NCI-H1436 (cell line): ENCODE measurements at places on chromosomes 7 and 10.

DNA sequence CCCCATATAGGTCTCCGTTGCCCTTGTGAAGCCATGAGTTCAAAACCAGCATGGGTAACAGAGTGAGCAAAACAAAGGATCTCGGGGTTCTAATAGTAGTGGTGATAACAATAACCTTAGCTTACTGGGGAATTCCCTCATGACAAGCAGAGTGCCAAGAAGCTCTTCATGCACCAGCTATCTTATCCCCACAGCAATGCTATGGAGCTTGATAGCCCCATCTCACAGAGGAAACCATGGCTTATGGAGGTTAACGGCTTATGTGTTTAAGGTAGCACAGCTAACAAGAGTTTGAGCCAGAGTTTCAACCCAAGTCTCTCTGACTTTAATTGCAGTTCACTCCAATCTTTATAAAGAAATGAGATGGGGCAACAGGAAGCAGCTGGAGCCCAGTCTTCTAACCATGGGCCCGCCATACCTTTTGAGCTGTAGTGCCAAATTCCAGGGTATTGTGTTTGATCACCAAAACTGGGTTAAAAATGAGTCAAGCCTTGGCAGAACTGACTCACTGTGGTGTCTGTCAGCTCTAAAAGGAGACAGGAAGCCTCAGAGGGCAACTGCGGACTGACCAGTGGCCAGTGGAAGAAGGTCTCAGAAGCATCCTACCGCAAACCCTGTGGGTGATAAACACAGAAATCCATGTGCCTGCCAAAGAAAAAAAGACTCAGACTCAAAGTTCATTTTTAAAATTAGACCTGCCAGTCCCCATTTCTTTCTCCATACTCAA, 16.5 kb upstream of the PLAU start:
- no peak for DNase-seq

GRCh38 chr7:50211130-50212015, 93.1 kb upstream of the IKZF1 start:
- DNase-seq = no peak

GRCh38 chr7:56078196-56078595, 14.1 kb downstream of the SUMF2 start:
- DNase-seq = no peak

- DNase-seq = no peak
Observed at GRCh38 chr10:109205929-109206585, 717.3 kb downstream of the XPNPEP1 start.

DNA sequence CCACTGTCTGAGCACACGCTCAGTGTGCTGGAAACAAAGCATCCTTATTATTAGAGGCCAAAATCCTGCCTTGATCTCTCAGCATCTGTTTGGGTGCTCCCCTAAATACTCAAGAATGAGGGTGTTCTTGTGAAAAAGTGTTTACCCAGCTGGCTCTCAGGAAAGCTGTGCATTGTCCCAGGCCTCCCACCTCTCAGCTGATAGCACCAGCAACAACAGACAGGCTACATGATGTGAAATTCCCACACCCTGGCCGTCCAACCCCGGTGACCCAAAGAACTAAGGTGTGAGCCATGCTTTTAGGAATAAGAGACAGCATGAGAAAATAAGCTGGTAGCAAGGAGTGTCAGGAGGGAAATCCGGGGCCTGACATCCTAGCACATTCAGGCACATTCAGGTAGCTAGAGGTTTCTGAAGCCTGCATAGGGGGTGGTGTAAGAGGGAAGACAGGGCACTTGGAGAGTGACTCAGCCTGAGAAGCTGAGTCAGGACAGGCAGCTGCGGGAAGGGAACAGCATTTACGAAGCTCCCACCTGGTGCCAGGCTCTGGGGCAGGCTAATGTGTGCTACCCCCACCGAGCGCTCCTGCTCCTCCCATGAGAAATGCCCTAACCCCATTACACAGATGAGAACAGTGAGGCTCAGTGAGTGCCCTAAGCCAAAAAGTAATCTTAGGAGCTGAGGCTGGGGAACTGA, 205.6 kb downstream of the GRID1 start:
- DNase-seq = no peak
